ENCODE measurements at places on chromosomes 6 and 20. TPM values are rescaled to one million over a fixed set of nuclear protein-coding genes. Genes with fewer than 3 reads are reported as not detected.
A peak's percentile ranks its signal among the peaks of the same experiment; 100 is the strongest.

DNA sequence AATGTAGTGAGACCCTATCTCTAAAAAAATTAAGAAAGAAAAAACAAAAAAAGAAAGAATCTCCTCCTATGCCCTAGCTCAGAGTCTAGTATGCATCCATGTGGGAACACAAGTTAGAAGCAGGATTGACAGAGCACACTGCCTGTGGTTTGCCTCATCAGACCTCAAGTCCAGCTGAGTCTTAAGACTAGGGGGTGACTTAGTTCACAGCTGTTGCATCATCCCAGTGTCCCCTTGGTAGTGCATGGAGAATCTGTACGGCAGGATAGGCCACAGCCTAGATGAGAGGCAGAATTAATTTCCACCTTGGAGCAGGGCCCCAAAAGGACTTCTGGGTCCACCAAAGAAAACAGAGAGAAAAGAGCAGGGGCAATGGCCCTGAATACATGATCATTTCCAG is 13.7 kb downstream of the PNPLA1 start:
- peaks cover 12% of the 10 kb centered on the region for H3K4me1 ChIP-seq
- H3K4me3 ChIP-seq: no peak overlapping the region
- H3K27me3 ChIP-seq: peaks cover 10% of the 10 kb centered on the region
- no peak for DNase-seq

DNA sequence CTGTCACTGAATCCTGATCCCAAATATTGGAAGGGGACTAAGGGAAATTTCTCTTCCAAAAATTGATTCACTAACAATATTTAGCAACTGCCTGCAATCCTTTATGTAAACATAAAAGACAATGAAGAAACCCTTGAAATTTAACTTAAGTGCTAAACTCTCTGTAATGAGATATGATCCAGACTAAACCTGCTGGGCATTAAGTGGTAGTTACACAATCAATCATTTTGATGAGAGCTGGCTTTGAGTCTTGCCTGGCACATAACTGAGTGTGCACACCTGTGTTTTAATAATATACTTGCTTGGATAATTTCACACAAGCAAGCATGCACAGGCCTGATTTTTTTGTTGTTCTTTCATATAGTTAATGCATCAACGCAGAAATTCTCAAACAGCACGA is 9.8 kb upstream of the ZFP64 start:
- H3K27ac ChIP-seq: no peak overlapping the region
- no peaks in the 10 kb centered on the region for H3K4me1 ChIP-seq
- no peaks in the 10 kb centered on the region for H3K36me3 ChIP-seq
- H3K27me3 ChIP-seq: peaks cover 7% of the 10 kb centered on the region
- DNase-seq: no peak

GRCh38 chr6:47512872-47513271 is 35.3 kb downstream of the CD2AP start:
- H3K36me3 ChIP-seq: peaks cover 3% of the 10 kb centered on the region
- H3K4me1 ChIP-seq: no peaks in the 10 kb centered on the region
- no peak for DNase-seq
- H3K27ac ChIP-seq: no peak overlapping the region
- H3K4me3 ChIP-seq: no peak overlapping the region

RAD21L1 gene
- 0.88 TPM for total RNA-seq

ENPP5 gene
- total RNA-seq: 1.7 TPM

- H3K27ac ChIP-seq: no peak overlapping the region
- no peak overlapping the region for H3K4me3 ChIP-seq
- no peaks in the 10 kb centered on the region for H3K36me3 ChIP-seq
- DNase-seq: no peak
- no peaks in the 10 kb centered on the region for H3K4me1 ChIP-seq
Observed at GRCh38 chr6:22099231-22099630, 197.6 kb downstream of the PRL start.

DNA sequence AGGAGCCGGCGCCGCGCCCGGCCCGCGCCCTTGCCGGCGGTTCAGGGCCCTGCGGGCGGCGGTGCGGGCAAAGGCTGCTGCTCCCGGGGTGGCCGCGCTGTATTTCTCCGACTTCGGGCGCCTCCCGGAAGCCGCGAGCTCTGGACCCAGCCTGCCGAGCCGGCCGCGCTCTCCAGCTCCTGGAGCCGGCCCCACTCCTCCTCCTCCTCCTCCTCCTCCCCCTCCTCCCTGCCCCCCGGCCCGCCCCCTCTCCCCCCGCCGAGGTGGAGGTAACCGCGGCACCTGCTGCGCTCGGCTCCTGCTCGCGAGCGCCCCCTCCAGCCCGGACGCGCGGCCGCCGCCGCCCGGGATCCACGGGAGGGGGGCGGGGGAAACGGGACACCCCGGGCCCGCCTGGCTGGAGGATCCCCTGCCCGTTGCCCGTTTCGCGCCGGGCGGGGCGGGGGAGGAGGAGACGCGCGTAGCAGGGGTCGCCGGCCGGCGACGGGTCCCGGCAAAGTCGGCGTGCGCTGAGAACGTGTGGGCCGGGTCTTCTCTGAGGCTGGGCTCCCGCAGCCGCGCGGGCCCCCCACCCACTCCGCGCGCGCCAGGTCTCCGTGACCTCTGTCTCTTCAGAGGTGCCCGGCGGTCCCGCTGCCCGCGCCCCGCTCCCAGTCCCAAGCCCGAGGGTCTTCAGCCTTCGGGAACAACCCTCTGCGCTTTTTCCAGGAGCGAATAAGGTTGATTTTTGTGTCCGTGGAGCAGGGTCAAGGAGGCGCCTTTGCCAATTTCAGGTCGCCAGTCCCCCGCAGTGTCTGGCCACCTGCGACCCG is at the start of gene SLC22A23:
Gene SLC22A23, minus strand, starts transcription at position 153 of the 812 bp plus-strand sequence. CDS start 491 bp downstream, outside the sequence.
- H3K4me3 ChIP-seq: peak within 1 kb of the TSS; percentile 90
- H3K4me1 ChIP-seq: peaks cover 11% of the 10 kb centered on the region
- peak; percentile 73 for DNase-seq
- H3K27me3 ChIP-seq: peaks cover 4% of the 10 kb centered on the region

- no peaks in the 10 kb centered on the region for H3K27me3 ChIP-seq
- H3K36me3 ChIP-seq: no peaks in the 10 kb centered on the region
- DNase-seq: no peak
- no peaks in the 10 kb centered on the region for H3K4me1 ChIP-seq
- H3K4me3 ChIP-seq: no peak overlapping the region
Observed at GRCh38 chr6:161003336-161003735, 11.8 kb downstream of the MAP3K4 start.

E2F1 gene
- 4.6 TPM for total RNA-seq

GRCh38 chr6:116388924-116389323 is 18.2 kb downstream of the DSE start:
- no peaks in the 10 kb centered on the region for H3K36me3 ChIP-seq
- H3K27me3 ChIP-seq: no peaks in the 10 kb centered on the region
- DNase-seq: no peak
- peak overlapping the region; percentile 21 for H3K27ac ChIP-seq
- peaks cover 9% of the 10 kb centered on the region for H3K4me1 ChIP-seq

DNA sequence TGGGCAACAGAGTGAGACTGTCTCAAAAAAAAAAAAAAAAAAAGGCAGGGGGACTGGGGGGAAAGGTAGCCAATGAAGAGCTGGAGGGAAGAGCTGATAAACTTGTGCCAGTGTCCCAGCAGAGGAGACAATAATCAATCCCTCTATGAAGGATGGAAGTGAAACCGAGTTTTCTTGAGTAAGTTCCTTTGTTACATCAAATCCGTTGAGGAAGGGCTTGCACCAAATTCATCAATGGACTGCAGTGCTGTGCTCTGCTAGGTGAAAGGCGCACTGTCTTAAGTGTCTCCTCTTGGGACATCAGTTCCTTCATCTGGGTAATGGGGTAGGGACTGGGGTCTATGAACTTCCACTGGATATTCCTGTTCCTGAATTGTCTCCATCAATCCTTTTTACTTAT is 3.0 kb upstream of the CRIP3 start:
- H3K4me3 ChIP-seq: no peak overlapping the region
- H3K27ac ChIP-seq: no peak overlapping the region
- no peaks in the 10 kb centered on the region for H3K4me1 ChIP-seq
- DNase-seq: no peak

DNA sequence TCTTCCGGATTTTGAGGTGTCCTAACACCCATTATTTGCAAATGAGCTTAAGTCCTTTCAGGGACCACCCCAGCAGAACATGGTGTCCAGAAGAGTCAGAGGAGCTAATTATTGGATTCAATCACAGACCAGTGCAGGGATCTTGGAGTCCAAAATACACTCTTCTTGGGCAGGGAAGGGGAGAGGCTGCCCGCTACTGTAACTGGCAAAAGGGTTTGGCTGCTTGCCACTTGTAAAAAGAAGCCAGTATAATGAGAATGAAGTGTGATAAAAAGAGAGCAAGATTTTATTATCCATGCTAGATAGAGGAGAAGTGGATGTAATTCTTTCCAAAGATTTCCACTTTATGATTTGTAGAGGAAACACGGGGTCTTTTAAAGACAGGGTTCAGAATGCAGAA is 19.3 kb downstream of the SPINT3 start:
- H3K36me3 ChIP-seq: no peaks in the 10 kb centered on the region
- peaks cover 3% of the 10 kb centered on the region for H3K27me3 ChIP-seq
- no peak overlapping the region for H3K4me3 ChIP-seq

ADGRF1 gene
- 0.32 TPM for total RNA-seq

- H3K36me3 ChIP-seq: no peaks in the 10 kb centered on the region
- H3K4me3 ChIP-seq: no peak overlapping the region
- no peaks in the 10 kb centered on the region for H3K27me3 ChIP-seq
Observed at GRCh38 chr20:39630215-39630908, 668.2 kb downstream of the DHX35 start.

OR2W1 gene
- total RNA-seq: not detected

TAAR5 gene
- total RNA-seq: not detected

GRCh38 chr6:132362442-132363185 is 38.7 kb downstream of the MOXD1 start:
- no peak for DNase-seq
- no peaks in the 10 kb centered on the region for H3K4me1 ChIP-seq
- no peaks in the 10 kb centered on the region for H3K27me3 ChIP-seq
- no peak overlapping the region for H3K4me3 ChIP-seq

- no peaks in the 10 kb centered on the region for H3K36me3 ChIP-seq
- H3K27ac ChIP-seq: no peak overlapping the region
- H3K4me3 ChIP-seq: no peak overlapping the region
- H3K27me3 ChIP-seq: peaks cover 17% of the 10 kb centered on the region
Observed at GRCh38 chr6:70338775-70339174, 35.9 kb upstream of the COL9A1 start.

- no peak for DNase-seq
- no peak overlapping the region for H3K27ac ChIP-seq
- no peaks in the 10 kb centered on the region for H3K27me3 ChIP-seq
Observed at GRCh38 chr6:80282913-80283554, 176.6 kb downstream of the BCKDHB start.
